ENCODE measurements at places on chromosomes 5 and 9.

DNA sequence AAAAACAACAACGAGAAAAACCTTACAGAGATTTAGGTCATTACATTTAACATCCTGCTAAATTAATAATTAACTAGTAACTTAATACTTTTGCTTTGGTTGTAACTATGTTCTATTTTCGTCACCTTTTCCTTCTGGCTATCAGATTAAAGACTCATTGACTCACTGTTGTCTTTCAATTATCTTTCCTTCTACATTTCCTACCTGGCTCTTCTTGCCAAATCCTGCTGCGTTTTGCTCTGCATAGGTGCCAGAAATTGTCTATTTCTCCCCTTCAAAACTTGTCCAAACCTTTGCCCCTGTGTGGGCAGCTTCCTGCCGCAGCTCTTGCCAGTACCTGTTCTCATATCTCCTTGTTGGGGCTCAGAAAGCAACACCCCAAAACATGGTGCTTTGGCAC is 235.5 kb upstream of the ZNF608 start:
- no peak for DNase-seq

- DNase-seq = no peak
Observed at GRCh38 chr9:18921366-18922075, 111.5 kb downstream of the SAXO1 start.

- DNase-seq = no peak
Observed at GRCh38 chr5:59506285-59506877, 387.1 kb downstream of the PDE4D start.

DNA sequence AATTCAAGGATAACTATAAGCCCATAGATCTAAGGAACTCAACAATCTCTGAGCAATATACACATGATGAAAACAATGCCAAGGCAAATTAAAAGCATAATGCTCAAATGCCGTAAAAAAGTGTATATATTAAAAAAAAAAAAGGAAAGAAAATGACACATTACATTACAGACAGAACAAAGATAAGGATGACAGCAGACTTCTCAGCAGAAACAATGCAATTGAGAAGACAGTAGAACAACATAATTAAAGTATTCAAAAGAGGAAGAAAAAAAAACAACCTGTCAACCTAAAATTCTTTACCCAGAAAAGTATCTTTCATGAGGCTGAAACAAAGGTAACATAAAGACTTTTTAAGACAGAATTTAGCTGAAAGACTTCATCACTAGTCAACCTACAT is 591.7 kb downstream of the ZNF608 start:
- DNase-seq = no peak

DNA sequence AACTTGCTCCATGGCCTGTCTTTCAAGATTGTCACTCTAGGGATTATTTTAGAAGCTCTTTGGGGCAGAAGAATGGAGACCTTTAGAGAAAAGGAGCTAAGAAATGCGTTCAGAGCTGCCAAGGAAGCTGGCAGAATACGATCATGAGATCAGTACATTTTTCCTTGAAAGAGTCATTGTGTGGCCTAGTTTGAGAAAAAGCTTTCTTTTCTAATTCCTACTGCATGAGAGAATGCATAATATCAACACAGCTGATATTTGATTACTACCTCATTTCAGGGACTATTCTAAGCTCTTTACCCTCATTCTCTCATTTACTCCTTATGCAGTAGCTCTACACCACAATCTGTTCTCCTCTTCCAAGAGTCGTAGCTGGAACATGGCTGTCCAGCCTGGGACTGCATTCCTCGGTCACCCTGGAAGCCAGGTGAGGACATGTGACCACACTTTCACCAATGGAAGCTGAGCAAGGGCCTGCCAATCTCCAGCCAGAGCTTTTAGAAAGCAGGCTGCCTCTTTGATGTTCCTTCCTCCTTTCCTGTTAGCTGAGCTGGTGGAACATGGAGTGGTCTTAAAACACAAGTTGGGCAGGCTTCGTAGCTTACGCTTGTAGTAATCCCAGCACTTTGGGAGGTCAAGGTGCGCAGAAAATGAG is 99.3 kb upstream of the LHFPL2 start:
- DNase-seq = no peak

GRCh38 chr9:18190671-18191374 is 283.1 kb upstream of the ADAMTSL1 start:
- DNase-seq = no peak
